ENCODE measurements at places on chromosomes 12 and 14. TPM values are rescaled to one million over a fixed set of nuclear protein-coding genes. Genes with fewer than 3 reads are reported as not detected.

KRT79 gene
- not detected for total RNA-seq

MYO1A gene
- total RNA-seq: not detected

HPD gene
- not detected for total RNA-seq

NIN gene
- 20.7 TPM for total RNA-seq

APOF gene
- total RNA-seq: not detected

SLC35E3 gene
- 12.4 TPM for total RNA-seq

HOXC9 gene
- total RNA-seq: 3.2 TPM

ADAM21 gene
- 0.68 TPM for total RNA-seq

ADGRD1 gene
- not detected for total RNA-seq

CPNE6 gene
- not detected for total RNA-seq

- DNase-seq: peak; percentile 13
Measured at GRCh38 chr12:5808981-5809380, 136.1 kb downstream of the ANO2 start.

GRCh38 chr14:96826818-96827217 lies 29.6 kb downstream of the VRK1 start:
- no peak for DNase-seq

- DNase-seq: no peak
Measured at GRCh38 chr12:1532375-1533165, 61.8 kb downstream of the FBXL14 start.

DNA sequence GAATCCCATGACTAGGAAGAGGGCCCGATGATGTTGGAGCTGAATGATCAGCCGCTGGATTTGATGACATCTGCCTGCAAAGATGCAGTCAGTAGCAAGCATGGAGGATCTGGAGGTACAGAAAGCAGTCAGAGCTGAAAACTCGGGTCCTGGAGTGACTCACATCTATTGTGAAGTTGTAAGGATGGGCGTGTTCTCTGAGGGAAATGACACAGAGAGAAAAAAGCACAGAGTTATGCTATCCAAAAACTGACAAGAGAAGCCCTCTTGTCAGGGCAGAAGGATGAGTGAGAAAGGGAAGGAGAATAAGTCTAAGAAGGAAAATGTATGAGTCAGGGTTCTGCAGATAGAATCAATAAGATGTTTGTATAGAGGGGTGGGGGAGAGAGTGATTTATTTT lies 380.4 kb upstream of the CCDC196 start:
- peak; percentile 73 for DNase-seq

DNA sequence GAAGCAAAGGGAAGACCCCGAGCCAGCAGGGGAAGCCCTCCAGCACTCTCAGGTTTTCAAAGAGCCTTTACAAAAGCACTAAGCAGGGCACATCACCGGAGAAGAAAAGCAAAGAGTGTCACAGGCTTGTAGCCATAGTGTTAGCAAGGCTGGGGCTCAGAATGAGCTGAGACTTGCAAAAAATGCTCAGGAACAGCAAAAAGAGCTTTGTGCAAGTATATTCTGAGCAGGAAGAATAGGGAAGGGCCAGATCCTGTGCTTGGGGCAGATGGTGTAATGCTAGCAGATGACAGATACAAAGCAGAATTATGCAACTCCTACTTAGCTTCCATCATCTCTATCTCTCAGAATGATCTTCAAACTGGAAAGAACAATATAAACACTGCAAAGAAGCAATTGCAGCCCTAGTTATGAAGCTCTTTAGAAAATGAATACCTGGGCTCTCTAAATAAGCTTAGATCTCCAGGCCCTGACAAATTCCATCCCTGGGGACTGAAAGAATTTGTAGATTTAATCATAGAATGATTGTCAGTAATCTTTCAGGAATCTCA lies 23.7 kb upstream of the PARP11 start:
- peak; percentile 37 for DNase-seq

GRCh38 chr12:3935078-3935477 lies 61.9 kb upstream of the PARP11 start:
- DNase-seq: no peak

GRCh38 chr12:39102474-39103209 lies 197.3 kb upstream of the CPNE8 start:
- DNase-seq: peak; percentile 88

- DNase-seq: no peak
Measured at GRCh38 chr12:101714877-101715444, 17.5 kb downstream of the CHPT1 start.

- DNase-seq: no peak
Measured at GRCh38 chr12:69348162-69348938, at the start of gene LYZ. LYZ (plus strand) TSS chr12:69348381; CDS start chr12:69348409, 28 bp downstream.

DNA sequence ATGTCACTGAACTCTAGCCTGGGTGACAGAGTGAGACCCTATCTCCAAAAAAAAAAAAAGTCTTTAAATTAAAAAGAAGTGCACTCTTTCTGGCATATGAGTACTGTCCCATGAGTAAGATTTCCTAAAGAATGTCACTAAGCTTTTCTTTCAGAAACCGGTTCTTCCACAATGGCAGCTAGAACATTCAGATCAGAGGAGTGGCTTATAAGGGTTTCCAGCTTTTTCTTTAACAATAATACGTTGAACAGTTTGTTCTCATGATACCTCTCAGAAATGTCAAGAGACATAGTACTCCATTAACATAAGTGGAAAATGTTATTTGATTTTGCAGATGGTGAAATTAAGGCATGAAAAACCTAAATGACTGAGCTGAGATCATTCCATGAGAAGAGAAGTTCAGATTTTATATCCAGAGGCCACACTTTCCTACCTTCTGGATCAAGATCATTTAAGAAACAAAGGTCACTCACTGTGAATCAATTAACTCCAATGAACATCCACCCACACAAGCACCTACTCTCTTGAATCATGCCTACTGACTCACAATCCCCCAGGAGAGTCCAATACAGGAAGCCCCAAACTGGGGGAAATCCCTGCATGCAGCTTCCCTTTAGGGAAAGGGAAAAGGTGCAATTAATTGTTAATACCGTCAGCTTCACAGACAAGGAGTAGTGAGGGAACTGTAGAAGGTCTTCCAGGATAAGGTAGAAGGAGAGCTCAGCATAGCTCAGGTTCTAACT lies 86.9 kb downstream of the SPTSSA start:
- DNase-seq: peak; percentile 84

DNA sequence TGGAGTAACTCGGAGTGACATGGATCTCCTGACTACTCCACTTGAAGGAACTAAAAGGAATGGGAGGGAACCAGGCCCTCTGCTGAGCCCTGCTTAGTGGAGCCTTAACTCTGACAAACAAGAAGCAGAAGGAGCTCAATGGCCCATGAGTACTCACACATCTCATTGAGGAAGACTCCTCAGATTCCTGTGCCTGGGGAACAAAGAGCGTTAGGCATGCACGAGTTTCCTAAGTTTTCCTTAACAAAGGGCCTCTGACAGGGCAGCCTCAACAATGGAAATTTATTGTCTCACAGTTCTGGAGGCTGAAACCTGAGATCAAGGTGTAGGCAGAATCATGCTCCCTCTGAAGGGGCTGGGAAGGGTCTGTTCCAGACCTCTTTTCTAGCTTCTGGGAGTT lies 185.7 kb upstream of the NTF3 start:
- no peak for DNase-seq

DNA sequence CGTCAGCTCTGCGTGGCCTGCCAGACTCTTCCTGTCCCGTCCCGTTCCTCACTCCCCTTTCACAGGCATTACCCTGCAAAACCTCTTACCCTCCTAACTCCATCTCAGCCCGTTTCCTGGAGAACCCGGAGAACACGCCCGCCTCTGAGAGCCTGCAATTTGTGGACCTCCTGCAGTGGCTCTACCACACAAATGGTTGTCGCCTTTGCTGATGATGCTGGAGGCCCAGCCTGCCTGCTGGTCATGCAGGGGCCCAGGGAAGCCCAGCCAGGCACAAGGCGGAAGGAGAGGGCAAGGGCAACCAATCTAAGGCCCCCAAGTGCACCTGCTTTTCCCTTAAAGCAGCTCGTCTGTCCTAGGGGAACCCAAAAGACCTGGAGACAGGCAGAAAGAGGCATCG lies 22.5 kb downstream of the RFLNA start:
- DNase-seq: no peak

DNA sequence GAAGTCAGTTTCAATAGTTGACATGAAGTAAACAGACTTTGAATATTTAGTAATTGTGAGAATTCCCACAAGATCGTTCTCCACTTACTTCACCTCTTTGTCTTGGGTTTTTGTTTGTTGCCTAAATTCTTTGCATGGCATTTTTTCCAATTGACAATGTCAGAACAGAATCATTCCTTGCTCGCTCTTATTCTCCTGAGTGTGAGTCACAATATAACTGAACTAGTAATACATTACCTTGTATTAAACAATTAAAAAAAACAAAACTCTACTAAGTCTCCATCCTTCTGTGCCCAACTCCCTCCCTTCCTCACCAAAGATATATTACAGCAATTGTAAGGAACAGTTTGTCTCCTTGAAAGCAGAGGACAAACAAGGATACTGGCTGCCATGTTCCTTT lies 638.8 kb upstream of the NOVA1 start:
- no peak for DNase-seq

DNA sequence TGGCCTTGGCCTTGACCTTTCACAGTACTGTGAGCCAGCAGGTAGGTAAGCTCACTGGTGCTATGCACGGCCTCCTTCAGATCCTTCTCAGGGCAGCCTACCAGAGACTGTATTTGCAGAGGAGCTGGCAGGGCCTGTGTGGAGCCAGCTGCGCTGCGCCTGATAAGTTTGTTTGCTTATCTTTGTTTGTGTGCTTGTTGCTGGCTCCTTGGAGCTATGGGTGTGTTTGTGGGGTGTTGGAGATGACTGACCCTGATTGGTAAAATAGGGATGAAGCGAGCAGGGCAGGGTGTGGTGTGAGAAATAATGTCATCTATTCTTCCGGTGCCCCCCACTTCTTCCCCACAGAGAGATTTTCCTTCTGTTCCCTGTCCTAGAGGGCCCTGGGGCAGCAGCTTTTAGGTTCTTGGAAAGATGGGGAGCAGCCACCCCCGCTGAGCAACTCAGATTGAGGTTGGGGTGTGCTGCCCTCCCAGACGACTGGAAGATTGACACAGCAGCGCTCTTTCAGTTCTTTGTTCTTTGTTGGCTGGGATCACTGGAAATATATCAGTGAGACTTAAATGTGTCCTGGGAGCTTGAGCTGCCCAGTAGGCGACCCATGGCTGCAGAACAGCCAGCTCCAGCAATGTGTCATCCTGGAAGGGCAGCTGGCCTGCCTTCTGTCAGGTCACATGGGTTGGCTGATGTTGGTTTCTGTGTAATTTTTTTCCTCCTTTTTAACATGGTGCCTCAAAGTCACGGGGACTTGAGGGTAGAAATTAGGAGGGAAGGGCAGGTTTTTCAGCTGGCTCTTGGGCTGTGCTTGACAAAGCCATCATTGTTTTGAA lies 19.6 kb downstream of the MLXIP start:
- peak; percentile 64 for DNase-seq

GRCh38 chr14:83711046-83711445 lies 1818.9 kb upstream of the FLRT2 start:
- no peak for DNase-seq

DNA sequence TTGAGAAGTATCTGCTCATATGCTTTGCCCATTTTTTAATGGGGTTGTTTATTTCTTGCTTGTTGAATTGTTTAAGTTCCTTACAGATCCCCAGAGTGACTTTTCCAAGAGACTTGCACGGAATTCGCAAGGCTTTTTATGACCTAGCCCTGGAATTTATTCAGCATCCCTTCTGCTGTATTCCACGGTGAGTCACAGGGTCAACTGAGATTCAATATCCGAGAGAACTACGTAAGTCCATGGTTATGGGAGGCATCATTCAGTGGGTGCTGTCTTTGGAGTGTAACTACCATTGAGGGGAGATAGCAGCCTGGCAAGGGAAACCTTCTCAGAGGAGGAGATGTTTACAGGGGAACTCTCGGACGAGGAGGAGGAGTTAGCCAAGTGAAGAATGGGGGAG lies 20.9 kb upstream of the GPRC5A start:
- DNase-seq: peak; percentile 86

DNA sequence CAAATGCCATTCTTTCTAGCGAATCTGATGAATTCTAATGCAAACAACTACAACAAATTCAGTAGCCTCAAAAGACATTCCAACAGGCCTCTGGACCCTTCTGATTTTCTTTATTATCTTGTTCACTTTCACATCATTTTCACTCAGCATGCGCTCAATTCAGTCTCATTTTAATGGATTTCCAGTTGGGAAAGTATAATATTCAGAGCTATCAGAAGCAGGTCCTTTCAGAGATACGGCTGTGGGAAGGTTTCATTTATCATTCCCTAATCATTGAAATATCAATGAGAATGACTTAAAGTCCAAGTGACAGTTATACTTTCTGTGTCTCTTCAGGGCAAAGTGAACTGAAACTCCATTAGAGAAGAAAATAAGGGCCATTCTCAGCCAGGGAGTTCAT lies 1083.7 kb upstream of the FLRT2 start:
- no peak for DNase-seq

DNA sequence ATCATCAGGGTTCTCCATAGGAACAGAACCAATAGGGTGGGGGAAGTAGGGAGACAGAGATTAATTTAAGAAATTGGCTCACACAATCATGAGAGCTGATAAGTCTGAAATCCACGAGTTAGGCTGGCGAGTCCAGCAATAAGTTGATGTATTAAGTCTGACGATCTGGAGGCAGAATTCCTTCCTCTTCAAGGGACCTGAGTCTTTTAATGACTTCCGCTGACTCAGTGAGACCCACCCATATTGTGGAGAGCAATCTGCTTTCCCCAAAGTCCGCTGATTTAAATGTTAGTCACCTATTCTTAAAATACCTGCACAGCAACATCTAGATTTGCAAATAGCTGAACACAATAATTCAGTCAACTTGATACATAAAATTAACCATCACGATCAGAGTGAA lies 97.8 kb downstream of the SPTSSA start:
- no peak for DNase-seq

- no peak for DNase-seq
Measured at GRCh38 chr12:81888106-81888740, 129.1 kb upstream of the PPFIA2 start.

GRCh38 chr14:104108570-104109541 lies 23.4 kb downstream of the ASPG start:
- no peak for DNase-seq

DNA sequence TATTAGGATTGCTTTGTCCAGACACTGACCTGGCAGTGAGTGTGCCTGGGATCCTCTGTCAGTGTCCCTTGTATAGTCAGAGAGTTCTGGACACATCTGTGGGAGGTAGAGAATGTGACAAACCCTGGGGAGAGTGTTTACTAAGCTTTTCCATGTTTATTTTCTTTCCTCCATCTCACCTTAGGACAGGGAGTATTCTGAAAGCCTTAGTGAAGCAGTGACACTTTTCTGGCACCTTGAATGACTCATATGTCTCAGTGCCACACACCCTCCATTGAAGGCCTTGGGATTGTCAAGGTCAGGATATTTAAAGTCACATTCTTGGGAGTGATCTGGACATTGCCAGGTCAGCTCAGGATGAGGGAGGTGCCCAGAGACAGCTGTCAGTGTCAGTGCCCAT lies 34.9 kb upstream of the CTDSP2 start:
- no peak for DNase-seq

DNA sequence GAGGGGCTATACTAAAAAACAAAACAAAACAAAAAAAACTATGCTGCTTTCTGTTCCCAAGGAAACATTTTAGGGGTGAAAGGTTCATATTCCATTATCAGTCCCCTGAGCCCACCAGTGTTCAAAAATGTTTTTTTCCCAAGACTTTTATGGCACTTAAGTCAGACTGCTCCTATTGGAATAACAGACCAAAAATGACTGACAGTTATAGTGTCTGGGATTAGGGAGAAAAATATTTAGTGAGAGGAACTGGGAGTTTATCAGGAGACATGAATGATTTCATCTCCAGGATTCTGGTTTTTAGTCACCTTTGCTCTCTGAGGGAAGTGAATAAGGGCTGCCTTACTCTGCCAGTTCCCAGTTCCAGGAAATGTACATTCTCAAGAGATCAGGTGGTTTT lies 68.0 kb downstream of the PDE3A start:
- DNase-seq: no peak

Measured in mammary epithelial cell (primary cell).